ENCODE measurements at places on chromosomes 3 and 15. TPM values are rescaled to one million over a fixed set of nuclear protein-coding genes. Genes with fewer than 3 reads are reported as not detected.

The CCK gene
- polyA plus RNA-seq, result 0.51 TPM

The UROC1 gene
- not detected for polyA plus RNA-seq

The CEP152 gene
- 4.3 TPM for polyA plus RNA-seq

The CCDC33 gene
- 9.2 TPM for polyA plus RNA-seq

The TICRR gene
- 10.4 TPM for polyA plus RNA-seq

The LYSMD2 gene
- polyA plus RNA-seq, result 18.3 TPM

The ALDH1A3 gene
- polyA plus RNA-seq, result 12.2 TPM

The GCNT3 gene
- polyA plus RNA-seq, result 69.2 TPM

The TAGLN3 gene
- polyA plus RNA-seq, result not detected

The SLC51A gene
- polyA plus RNA-seq, result not detected

The CAPN3 gene
- 0.25 TPM for polyA plus RNA-seq

The GNAT1 gene
- polyA plus RNA-seq, result not detected

The RYR3 gene
- not detected for polyA plus RNA-seq

The CLDN1 gene
- 33.7 TPM for polyA plus RNA-seq

The TEX9 gene
- polyA plus RNA-seq, result 8.5 TPM

The ASB14 gene
- polyA plus RNA-seq, result 0.03 TPM

The SNTN gene
- polyA plus RNA-seq, result not detected

The C3orf22 gene
- polyA plus RNA-seq, result not detected

The LRTM1 gene
- polyA plus RNA-seq, result not detected

The NDN gene
- 0.12 TPM for polyA plus RNA-seq

The CEMIP gene
- polyA plus RNA-seq, result 0.54 TPM

The GHRL gene
- polyA plus RNA-seq, result not detected

The ATP10A gene
- polyA plus RNA-seq, result 7.6 TPM

The TTLL13 gene
- polyA plus RNA-seq, result 0.24 TPM

The NR2E3 gene
- 0.17 TPM for polyA plus RNA-seq

The GP5 gene
- not detected for polyA plus RNA-seq

The ITIH4 gene
- polyA plus RNA-seq, result 0.89 TPM

The CHDH gene
- 2.8 TPM for polyA plus RNA-seq

The LTK gene
- polyA plus RNA-seq, result 0.16 TPM

The IMPG2 gene
- 0.03 TPM for polyA plus RNA-seq

The GPR149 gene
- polyA plus RNA-seq, result not detected

The HTR3E gene
- polyA plus RNA-seq, result not detected

The HHATL gene
- not detected for polyA plus RNA-seq

The LEKR1 gene
- 1.3 TPM for polyA plus RNA-seq

The FOXB1 gene
- not detected for polyA plus RNA-seq

The KY gene
- not detected for polyA plus RNA-seq

The GOLGA6L9 gene
- 4.4 TPM for polyA plus RNA-seq

The C2CD4A gene
- polyA plus RNA-seq, result 0.10 TPM

The ATP13A4 gene
- 0.05 TPM for polyA plus RNA-seq

All from A549 (cell line).